ENCODE measurements at places on chromosomes 12 and 14. TPM values are rescaled to one million over a fixed set of nuclear protein-coding genes. Genes with fewer than 3 reads are reported as not detected.

DNA sequence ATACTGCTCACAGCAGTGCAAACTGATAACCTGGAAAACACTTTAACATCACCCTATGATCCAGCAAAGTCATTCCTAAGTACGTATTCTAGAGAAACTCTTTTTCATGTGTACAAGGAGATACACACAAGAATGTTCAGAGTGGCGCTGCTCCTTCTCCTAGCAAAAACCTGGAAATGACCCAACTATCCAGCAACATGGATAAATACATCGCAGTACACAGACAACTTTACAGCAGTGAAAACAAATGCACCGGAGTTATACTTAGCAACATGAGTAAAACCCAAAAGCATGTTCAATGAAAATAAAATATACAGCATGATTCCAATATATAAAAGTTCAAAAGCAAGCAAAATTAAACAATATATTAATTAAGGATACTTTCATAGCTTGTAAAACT lies 18.7 kb downstream of the SART3 start:
- DNase-seq = peak; percentile 36

DNA sequence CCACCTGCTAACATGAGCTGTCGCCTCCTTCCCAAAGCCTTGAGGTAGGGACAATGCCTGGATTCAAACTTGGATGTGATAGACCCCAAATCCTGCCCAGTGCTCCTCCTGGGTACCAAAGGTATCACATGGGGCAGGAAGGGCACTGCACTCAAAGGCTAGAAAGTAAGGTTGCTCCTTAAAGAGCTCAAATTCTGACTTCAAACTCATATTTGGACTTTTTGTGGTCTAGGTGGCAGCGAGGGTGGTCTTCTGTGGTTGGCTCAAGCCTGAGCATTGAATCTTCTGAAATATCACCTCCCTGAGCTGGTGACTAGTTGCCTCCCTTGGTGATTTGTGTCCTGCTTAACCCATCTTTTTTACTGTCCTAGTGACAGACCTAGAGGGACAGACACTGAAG lies 8.3 kb upstream of the RNASE4 start:
- DNase-seq = no peak

- DNase-seq = peak; percentile 74
Observed at GRCh38 chr12:27615331-27615891, 80.8 kb upstream of the REP15 start.

KRT73 gene
- not detected for total RNA-seq

- DNase-seq = peak; percentile 69
Observed at GRCh38 chr12:9751204-9752144, 9.2 kb downstream of the CD69 start.

ABCD2 gene
- not detected for total RNA-seq

DNA sequence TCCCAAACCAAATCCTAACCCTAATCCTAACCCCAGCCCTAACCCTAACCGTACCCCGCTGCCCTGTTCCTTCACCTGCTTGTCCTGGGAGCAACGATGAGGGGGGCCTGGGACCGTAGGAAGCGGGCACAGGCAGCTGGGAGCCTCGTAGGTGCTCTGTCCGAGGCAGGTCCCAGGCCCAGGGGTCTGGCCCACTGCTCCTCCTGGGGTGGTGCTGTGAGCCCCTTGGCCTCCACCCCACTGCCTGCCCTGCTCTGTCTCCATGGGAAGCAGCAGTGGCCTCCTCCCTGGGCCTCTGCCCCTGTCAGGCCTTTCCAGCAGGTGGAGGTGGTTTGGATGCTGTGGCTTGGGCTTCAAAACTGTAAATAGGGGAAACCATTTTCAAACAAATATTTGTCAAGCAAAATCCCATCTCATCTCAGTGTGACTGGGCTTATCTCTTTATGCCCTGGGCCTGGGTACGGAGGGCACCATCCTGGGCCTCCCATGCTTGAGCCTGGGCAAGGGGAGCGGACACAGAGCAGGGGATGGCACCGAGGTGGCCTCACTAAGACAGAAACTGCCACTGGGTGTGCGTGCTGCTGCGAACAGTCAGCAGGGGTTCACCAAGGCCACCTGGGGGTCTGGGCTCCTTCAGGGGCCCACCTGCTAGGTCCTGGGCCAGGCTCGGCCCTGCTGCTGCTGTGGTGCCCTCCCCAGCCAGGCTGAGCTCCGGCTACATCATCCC lies 3.7 kb upstream of the BEGAIN start:
- no peak for DNase-seq

- DNase-seq = peak; percentile 30
Observed at GRCh38 chr14:74437496-74438053, 11.6 kb upstream of the SYNDIG1L start.

All from GM23248 (cell line).